ENCODE measurements at places on chromosomes 1 and 21. TPM values are rescaled to one million over a fixed set of nuclear protein-coding genes. Genes with fewer than 3 reads are reported as not detected.

The CFHR5 gene
- total RNA-seq: not detected

The BLZF1 gene
- 12.0 TPM for total RNA-seq

The FNDC10 gene
- 6.4 TPM for total RNA-seq

The SEMA4A gene
- 2.4 TPM for total RNA-seq

The PSMD4 gene
- 131 TPM for total RNA-seq

Data from mesangial cell (primary cell).